KG1 (cell line): ENCODE measurements at places on chromosomes 6 and 20.

DNA sequence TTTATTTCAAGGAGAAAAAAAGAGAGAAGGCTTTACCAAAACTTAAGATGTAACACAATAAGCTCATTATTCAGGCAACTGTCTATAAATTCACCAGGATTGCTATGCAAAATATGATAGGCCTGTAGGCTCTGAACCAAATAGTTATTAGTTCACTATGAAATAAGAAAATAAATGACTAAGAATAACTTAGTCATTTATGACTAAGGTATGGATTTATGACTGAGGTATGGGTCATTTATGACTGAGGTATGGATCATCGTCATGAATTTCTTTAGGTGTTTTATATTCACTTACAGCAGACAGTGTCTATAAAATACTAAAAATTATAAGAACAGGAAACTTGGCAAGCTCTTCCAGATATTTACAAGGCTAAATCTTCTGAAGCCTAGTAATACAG lies 52.1 kb upstream of the SNX9 start:
- DNase-seq, result no peak

DNA sequence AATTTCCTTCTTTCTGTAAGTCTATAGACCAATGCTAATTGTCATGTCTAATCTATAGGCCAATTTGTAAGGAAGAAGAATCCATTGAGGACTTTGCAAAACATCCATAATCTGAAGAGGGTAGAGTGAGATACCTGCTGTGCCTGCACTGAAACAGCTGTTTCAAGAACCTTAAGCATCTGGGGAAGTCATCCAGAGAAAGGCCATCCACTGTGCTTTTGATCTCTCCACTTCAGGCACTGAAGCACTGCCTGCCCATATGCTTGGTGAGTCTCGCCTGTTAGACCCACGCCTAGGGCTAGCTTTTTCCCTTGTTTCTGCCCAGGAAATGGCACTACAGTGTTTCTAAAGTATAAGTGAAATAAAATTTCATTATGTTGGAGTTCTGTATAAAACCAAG lies 921.8 kb upstream of the EPHA7 start:
- DNase-seq, result no peak

DNA sequence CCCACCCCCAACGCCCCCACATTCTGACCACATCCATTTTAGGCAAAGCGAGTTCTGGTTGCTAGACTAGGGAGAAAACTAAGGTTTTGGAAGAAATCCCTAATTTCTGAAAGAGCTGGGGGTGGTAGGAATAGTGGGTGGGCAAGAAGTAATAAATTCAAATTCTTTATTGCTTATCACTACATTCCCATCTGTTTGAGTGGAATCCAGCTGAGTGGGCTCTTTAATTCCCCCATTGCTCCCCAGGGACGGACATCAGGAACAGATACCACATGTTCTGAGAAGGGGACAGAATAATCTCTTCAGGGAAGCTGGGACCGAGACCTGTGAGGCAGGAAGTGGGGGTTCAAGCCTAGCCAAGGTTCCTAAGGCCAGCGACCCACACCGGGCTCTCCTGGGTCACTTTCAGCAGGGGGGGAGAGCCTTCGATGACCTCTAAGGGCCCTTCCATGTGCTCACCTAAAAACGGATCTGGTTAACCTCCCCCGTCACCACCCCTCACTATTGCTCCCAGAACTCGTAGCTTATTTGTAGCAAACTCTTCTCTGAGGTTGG lies 42.3 kb upstream of the MRPS10 start:
- no peak for DNase-seq

DNA sequence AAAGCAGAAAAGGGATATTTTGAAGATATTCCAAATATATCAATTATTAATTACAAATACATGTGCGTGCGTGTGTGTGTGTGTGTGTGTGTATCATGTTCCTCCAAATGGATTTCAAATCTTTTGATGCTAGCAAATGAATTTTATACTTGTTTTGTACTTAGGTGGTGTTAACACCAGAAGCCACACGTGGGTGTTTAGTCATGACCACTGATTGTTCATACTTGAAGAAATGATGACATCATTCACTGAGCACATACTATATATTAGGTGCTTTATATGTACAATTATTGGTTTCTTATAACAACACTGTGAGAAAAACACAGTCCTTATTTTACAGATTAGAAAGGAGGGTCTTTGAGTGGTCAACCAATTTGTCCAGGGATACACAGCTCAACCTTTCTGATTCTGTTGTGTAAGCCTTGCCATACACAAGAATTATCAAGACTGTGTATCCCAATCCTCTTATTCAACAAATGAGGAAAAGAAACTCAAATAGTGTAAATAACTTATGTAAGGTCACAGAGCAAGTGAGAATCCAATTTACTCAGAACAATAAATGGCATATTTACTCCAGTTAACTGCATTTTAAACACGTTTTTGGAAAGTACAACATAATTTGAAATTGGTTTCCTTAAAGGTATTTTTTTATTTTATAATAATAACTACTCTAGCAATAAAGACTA lies 88.5 kb downstream of the BCAS1 start:
- DNase-seq, result no peak

- no peak for DNase-seq
These were observed 185.2 kb downstream of the SLC24A3 start for GRCh38 chr20:19397666-19398065.

GRCh38 chr6:37763413-37763812 lies 56.1 kb upstream of the ZFAND3 start:
- DNase-seq, result no peak

- no peak for DNase-seq
These were observed 189.9 kb downstream of the EYA4 start for GRCh38 chr6:133431031-133431430.

DNA sequence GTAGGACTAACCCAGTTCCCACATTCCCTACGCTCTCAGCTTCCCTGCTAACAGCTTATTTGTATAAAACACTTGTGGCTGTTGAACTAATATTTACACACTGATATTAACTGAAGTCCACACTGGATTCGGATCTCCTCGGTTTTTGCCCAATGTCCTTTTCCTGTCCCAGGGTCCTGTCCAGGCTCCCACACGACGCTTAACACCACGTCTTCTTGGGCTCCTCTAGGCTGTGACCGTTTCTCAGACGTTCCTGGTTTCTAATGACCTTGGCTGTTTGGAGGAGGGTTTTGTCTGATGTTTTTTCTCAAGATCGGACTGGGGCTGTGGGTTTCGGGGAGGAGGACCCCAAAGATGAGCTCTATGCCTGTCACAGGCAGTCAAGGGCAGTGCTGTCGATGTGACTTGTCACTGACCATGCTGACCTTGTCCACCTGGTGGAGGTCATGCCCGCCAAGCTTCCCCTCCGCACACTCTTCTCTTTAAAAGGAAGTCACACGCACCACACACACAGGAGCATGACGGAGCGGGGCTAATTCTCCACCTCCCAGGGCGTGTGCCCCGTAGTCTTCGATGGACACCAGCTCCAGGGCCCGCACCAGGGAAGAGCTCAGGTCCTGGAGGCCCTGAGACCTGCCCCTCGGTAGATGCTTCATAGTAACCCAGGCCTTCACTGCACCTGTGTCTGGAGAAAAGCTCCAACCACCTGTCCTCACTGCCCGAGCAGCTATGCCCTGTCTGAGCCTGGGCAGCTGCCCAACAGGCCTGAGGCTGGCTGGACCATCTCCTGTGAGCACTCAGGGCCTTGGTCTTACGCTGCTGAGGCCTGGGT lies 72.0 kb downstream of the TTLL2 start:
- no peak for DNase-seq

- DNase-seq, result no peak
These were observed 272.3 kb downstream of the TENT5A start for GRCh38 chr6:81480139-81480538.
